Colonic mucosa (tissue), 4 donors: ENCODE measurements at places on chromosomes 11 and 22. TPM values are rescaled to one million over a fixed set of nuclear protein-coding genes. Genes with fewer than 3 reads are reported as not detected.

DNA sequence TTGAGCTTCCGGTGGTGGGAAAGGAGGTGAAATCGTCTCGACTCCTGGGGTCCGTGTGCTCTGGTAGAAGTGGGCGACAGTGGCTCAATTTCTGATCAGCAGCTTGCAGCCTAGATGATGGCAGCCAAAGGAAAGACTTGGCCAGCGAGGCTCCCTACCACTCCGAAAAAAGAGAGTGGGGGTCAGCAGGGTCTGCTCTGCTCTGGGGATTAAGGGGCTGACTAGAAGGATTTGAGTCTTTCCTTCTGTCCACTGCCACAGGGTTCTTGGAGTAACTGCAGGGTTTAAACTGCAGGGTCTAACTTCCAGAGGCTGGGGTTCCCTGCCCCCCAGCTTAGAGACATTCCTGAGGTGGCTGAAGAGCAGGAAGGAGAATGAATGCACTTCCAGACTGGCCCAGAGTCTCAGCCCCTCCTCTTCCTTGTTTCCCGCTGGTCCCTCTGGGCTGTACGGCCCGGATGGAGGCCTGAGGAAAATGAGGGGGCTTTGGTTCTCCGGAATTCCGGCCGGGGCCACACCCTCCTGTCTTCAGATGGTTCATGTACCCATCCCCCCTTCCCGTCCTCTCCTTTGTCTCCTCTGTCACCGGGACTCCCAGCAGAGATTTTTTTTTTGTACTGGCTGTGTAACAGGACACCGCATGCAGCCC is 907 bp downstream of the SERPINH1 start:
- H3K4me3 ChIP-seq, result peak overlapping the region; percentile 66
- DNase-seq, result no peak
- no peaks in the 10 kb centered on the region for H3K27me3 ChIP-seq
- peak overlapping the region; percentile 94 for H3K27ac ChIP-seq

GRCh38 chr11:126072801-126073594 is 10.3 kb upstream of the CDON start:
- no peaks in the 10 kb centered on the region for H3K27me3 ChIP-seq
- H3K27ac ChIP-seq, result no peak overlapping the region
- H3K36me3 ChIP-seq, result no peaks in the 10 kb centered on the region
- no peaks in the 10 kb centered on the region for H3K4me1 ChIP-seq

- H3K36me3 ChIP-seq, result no peaks in the 10 kb centered on the region
- no peak for DNase-seq
- no peak overlapping the region for H3K27ac ChIP-seq
Measured at GRCh38 chr11:128845334-128845780, 21.7 kb downstream of the KCNJ1 start.

DNA sequence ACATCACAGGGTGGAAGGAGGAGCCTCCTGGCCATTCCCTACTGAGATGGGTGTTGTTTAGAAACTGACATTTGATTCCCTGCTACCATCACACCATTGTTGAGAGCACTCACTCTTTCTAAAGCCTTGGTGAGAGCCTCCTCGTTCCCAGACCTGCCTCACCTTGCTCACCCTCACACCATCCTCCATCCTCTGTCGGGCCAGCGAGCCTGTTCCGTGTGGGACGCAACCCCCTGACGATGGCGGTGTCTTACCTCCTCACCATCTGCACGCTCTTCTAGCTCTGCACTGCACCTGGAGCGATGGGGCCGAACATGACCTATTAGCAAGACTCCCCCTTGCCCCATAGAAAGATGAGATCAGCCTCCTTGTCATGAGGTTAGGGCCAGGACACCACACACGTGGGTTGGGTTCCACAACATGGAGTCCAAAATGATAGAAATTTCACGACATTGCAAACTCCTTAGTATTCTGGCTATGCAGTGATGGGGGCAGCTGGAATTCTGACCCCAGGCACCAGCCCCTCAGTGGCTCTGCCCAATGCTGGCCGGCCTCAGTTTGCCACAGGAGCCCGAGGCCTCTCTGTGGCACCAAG is 1017.9 kb downstream of the TBC1D22A start:
- no peak overlapping the region for H3K27ac ChIP-seq
- no peaks in the 10 kb centered on the region for H3K36me3 ChIP-seq
- no peak overlapping the region for H3K4me3 ChIP-seq
- DNase-seq, result no peak

GRCh38 chr11:104000798-104001197 is 35.6 kb upstream of the DDI1 start:
- no peak for DNase-seq
- no peaks in the 10 kb centered on the region for H3K27me3 ChIP-seq
- H3K4me3 ChIP-seq, result no peak overlapping the region
- no peak overlapping the region for H3K27ac ChIP-seq

DNA sequence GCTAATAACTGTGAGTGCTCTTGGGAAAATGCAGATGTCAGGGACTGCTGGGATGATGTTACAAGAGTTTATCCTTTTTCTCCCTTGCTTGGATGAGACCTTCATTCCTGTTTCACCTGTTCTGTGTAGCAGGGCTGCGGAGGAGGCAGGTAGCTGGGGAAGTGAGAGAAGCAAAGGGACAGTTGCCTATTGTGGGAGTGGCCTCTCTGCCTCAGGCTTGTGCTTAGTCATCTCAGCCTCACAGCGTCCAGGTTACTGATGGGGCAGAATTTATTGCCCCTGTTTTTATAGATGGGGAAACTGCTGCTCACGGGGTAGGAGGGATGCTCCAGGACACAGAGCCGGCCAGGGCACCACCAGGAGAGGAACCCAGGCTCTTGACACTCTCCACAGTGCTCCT is 1.7 kb downstream of the STX3 start:
- peak; percentile 78 for DNase-seq
- peaks cover 9% of the 10 kb centered on the region for H3K4me1 ChIP-seq
- H3K27ac ChIP-seq, result peak overlapping the region; percentile 98
- peak overlapping the region; percentile 5 for H3K4me3 ChIP-seq

The TMEM191C gene
- 0.80 TPM for total RNA-seq

- no peak for DNase-seq
- no peak overlapping the region for H3K4me3 ChIP-seq
- H3K4me1 ChIP-seq, result no peaks in the 10 kb centered on the region
- H3K27me3 ChIP-seq, result no peaks in the 10 kb centered on the region
Measured at GRCh38 chr22:45180146-45180679, 16.5 kb downstream of the NUP50 start.

GRCh38 chr11:103988595-103988969 is 47.9 kb upstream of the DDI1 start:
- H3K36me3 ChIP-seq, result no peaks in the 10 kb centered on the region
- H3K4me3 ChIP-seq, result no peak overlapping the region
- no peak for DNase-seq
- H3K27me3 ChIP-seq, result no peaks in the 10 kb centered on the region
- H3K4me1 ChIP-seq, result no peaks in the 10 kb centered on the region

GRCh38 chr11:21411104-21411503 is 741.7 kb downstream of the NELL1 start:
- H3K27ac ChIP-seq, result no peak overlapping the region
- no peaks in the 10 kb centered on the region for H3K36me3 ChIP-seq
- DNase-seq, result no peak
- no peaks in the 10 kb centered on the region for H3K27me3 ChIP-seq
- H3K4me3 ChIP-seq, result no peak overlapping the region
- no peaks in the 10 kb centered on the region for H3K4me1 ChIP-seq

DNA sequence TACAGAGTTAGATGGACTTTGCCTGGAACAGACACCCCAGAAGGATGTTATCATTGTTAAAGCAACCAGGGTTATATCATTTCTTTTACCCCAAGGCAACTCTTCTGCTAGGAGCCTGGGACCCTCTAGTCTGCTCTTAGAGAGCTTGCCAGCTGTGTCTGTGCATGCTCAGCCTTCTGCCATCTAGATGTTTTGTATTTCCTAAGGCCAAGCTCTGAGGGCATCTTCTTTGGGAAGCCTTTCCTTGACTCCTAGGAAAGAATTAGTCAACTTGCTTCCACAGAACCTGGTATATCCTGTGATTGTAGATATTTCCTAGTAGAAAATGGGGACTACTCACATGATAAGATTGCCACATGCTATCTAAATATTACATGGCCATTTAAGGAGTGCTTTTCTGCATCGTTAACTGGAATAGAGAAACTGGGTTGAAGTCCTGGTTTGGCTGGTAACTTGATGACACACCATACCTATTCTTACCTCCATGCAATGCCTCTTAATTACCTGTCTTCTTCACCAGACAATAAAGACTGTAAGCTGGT is 87.6 kb downstream of the STIM1 start:
- H3K27me3 ChIP-seq, result no peaks in the 10 kb centered on the region
- H3K4me1 ChIP-seq, result peaks cover 9% of the 10 kb centered on the region
- no peak for DNase-seq
- peak overlapping the region; percentile 12 for H3K27ac ChIP-seq

The NEFH gene
- 0.42 TPM for total RNA-seq

The HEPHL1 gene
- total RNA-seq, result not detected

The MAJIN gene
- total RNA-seq, result not detected

GRCh38 chr11:120893440-120894201 is 130.3 kb upstream of the TBCEL start:
- no peaks in the 10 kb centered on the region for H3K4me1 ChIP-seq
- no peak for DNase-seq
- H3K27ac ChIP-seq, result no peak overlapping the region
- H3K36me3 ChIP-seq, result no peaks in the 10 kb centered on the region
- no peaks in the 10 kb centered on the region for H3K27me3 ChIP-seq
